Effector memory CD8-positive, alpha-beta T cell (primary cell): ENCODE measurements at places on chromosomes 6 and 20.

- DNase-seq, result no peak
Measured at GRCh38 chr6:75278474-75279077, 6.0 kb downstream of the TMEM30A start.

DNA sequence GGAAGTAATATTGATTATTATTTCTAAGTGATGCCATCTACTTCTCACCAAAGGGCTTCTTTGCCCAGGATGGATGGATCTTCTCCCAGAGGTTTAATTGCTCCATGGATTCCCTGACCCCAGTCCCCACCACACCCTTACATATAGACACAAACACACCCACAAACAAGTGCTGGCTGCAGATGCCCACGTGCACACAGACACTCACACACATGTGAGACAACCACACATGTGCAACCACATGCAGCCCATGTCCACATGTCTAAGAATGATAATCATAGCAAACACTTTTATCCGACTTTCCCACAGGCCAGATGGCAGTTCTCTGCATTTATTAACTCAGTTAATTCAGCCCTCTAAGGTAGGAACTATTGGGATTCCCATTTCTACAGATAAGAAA is 44.2 kb downstream of the MAFB start:
- DNase-seq, result no peak

- DNase-seq, result no peak
Measured at GRCh38 chr6:10418361-10418861, 3.5 kb upstream of the TFAP2A start.

DNA sequence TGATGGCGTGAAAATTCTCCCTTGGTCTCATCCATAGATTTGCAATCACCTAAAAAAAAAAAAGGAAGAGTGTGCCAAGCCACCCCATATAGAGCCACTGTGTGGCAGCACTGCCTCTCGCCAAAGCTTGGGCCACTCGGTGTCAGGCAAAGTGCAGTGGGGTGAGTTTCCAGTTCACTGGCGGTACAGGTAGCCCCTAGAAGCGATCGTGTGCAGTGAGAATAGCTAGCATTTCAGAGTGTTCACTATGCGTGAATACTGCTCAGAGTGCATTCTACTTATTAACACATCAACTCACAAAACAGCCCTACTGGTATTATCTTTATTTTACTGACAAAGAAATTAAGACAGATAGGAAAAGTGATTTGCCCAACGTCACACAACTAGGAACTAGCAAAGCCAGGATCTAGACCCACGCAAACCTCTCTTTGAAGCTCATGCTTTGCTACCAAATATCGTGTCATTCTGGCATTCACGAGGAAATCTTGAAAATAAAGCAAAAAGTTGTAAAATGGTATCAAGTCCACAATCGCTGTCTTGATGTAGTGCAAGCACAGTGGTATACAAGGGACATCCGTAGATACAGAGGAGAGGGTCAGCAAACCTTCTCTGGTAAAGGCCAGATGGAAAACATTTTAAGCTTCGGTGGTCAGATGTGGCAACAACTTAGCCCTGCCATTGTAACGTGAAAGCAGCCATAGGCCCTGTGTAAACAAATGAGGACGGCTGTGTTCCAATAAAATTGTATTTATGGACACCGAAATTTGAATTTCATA is 10.4 kb upstream of the GCNT2 start:
- DNase-seq, result no peak

DNA sequence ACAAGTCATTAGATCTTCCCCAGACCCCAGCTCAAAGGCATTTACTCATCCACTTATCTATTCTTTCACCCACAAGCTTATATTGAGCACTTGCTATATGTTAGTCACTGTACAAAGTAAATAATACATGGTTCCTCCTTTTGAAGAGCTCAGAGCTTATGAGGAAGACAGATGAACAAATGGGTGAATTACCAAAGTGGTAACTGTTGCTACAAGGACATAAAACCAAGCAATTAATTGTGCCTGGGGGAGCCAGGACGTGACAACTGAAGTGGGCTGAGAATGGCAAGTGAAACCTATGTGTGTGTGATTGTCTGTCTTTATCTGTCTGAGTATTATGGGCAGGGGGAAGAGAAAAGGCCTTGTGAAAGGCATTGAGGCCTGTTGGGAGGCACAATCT is 45.6 kb upstream of the AKIRIN2 start:
- no peak for DNase-seq

DNA sequence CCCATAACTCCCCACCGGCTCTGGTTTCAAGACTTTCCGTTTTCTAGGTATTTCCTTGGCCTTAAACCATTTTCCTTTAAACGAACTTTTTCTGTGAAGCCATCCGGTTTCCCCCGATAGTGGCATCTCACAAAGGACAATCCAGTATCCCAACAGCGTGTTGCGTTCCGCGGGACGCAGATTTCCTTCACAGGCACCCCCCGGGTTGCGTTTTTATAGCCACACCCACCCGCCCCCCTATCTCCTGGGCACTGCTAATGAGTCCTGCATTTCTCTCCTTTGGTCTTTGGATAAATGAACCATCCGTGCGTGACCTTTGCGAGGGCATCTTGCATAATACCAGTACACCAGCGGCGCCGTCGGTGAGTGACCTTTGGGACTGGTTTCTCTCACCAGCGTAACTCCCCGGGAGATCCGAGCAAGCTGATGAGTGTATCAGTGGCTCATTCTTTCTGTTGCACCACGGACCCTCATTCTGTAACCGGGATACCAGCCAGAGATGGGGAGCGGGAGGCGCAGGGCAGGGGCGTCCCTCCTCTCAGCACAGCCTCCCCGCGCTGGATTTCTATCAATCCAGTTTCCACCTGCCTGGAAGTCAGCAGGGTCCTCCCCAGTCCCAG is 586 bp upstream of the NQO2 start:
- no peak for DNase-seq

DNA sequence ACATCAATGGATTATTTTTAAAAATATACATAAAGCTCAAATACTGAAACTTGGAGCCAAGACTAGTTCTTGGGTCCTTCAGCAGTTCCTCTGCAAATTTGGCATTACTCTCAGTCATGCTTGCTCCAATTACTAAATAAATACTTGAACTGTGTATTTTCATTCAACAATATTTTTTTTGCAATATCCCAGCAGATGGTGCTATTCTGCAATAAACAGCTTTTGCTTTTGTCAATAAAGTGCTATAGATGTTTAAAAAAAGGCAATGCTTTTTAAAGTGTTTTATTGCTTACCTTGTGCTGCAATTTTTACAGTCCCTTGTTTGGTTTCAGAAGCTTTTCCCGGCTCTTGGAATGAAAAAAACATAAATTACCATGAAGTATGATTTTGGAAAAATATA is 243.4 kb downstream of the TRDN start:
- DNase-seq, result no peak

DNA sequence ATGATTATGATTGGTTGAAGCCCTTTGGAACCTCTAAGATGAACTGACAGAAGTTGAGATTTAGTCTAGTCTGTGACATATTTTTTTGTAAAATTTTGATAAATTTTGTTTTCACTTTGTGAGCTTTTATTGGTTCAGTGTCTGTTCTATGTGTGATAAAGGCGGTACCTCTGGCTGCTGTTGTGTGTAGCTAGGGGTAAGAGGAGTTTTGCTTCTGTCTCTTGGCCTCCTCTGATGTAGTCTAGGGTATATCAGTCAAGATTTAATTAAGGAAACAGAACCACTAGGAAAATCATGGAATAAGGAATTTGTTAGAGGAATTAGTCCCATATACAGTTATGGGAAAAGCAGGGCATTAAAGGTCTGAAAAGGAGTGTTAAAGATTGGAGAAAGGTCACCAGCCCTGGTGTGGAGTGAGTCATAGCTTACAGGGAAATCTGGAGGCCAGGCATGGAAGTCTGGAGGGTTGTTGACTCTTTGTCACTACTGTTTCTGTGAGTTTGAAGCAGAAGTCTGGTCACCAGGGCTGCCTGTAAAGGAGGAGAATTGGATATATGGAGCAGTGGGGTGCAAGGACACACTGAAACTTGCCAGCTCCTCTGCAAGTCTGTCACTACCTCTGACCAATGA is 28.5 kb downstream of the CDC5L start:
- no peak for DNase-seq

- no peak for DNase-seq
Measured at GRCh38 chr6:100459592-100460184, 5.0 kb downstream of the SIM1 start.

GRCh38 chr20:31543966-31544598 is 29.8 kb downstream of the HM13 start:
- DNase-seq, result no peak

GRCh38 chr20:60718743-60719480 is 533.1 kb upstream of the CDH4 start:
- no peak for DNase-seq

DNA sequence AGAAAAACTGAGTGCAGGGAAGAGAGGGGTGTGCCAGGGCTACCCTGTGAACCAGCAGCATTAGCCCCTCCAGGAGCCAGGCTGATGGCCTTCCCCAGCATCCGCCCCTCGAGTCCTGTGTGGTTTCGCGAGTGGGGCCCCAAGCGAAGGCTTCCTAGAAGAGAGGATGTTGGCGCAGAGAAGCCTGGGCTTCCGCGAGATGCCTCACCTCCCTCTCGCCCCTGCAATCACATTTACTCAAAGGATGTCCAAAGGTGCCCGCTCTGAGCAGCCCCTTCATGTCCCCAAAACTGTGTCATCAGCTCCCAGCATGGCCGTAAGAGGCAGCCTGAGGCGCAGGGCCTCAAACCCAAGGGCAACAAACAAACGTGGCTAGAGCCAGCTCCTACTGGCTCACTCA is 111.7 kb downstream of the PREX1 start:
- DNase-seq, result peak; percentile 50

GRCh38 chr6:5085648-5086293 is 630 bp downstream of the PPP1R3G start:
- no peak for DNase-seq

GRCh38 chr20:50303573-50304500 is 113.2 kb downstream of the CEBPB start:
- no peak for DNase-seq

DNA sequence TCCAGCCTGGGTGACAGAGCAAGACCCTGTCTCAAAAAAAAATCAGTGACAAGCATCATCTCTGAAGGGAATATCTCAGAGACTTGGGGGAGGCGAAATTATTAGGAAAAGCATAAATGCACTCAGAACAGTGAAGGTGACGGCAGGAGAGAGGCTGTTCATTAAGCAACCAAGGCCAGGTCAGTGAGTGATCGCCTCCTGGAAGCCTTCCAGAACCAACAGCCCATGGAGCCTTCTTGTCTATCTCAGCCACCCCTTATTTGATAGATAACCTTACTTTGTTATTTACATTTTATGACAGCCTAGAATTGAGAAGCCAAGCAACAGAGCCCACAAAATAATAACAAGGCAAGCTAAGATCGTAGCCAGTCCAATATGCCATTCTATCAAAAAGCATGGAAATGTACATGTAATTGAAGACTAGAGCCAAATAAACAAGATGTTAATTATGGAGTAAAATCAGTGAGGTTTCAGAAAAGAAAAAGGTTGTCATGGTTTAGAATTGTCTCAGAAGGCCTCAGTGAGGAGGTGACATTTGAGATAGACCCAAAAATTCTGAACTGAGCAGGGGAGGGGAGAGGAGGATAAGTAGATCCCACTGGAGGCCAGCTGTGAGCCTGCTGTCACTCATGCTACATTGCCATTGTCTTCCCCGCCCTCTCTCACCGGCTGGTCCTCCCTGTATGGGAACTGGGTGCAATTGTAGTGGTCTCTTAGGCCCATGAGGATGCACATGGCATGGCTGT is 17.8 kb downstream of the BNIP5 start:
- no peak for DNase-seq

DNA sequence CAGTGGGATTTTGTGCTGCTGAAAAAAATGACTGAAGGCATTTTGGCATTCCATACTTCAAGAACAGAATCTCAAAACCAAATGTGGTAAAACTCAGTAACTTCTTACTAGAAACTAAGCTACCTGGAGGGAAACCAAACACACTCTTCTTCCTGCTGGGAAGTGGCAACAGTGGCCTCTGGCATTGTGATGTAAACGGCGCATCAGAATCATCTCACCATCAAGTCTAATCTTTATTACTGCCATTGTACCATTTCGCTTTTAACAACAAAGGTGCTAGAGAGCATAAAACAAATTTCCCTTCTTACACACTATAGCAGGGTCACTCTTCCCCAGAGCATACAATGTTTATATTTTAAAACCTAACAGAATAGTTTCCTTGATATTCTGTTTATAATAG is 101.6 kb upstream of the CEP162 start:
- no peak for DNase-seq

DNA sequence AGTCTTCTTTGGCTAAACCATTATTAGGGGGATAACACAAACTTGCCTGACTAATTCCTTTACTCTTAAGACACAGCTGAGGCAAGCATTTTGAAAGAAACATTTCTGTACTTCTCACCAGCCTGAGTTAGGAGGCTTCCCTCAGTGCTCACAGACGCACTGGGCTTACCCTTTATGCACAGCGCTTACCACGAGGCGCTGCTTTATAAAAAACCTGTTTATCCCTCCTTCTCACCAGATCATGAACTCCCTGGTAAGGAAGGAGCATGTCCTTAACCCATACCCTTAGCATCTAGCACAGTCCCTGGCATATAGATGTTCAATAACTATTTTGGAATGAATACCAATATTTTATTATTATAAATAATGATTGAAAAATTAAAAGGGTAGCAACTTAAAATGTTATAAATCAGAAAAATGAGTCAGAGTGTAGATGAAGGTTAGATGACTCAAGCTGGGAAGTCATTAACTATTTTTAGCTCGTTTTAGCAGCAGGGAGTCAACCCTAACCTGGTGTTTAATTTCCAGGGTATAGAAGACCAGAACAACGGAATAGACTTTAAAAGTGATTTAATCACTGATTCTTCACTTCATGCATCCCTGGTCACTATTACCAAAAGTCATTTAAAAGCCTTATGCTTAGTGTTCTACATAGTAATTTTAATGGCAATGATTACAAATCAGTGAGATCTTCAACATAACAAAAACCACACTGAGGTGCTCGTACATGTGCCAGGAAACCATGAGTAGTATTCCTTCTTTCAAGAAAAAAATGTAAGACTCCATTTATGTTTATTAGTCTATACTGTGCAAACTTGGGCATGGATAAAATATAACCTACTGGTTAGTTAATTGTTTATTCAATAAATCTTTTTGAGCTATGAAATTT is 4.1 kb upstream of the TPD52L1 start:
- no peak for DNase-seq
